HT1080 (cell line): ENCODE measurements at places on chromosomes 16 and 17. TPM values are rescaled to one million over a fixed set of nuclear protein-coding genes. Genes with fewer than 3 reads are reported as not detected.
A peak's percentile ranks its signal among the peaks of the same experiment; 100 is the strongest.

MYO1C gene
- 50.6 and 61.0 TPM in 2 replicates for total RNA-seq

DNA sequence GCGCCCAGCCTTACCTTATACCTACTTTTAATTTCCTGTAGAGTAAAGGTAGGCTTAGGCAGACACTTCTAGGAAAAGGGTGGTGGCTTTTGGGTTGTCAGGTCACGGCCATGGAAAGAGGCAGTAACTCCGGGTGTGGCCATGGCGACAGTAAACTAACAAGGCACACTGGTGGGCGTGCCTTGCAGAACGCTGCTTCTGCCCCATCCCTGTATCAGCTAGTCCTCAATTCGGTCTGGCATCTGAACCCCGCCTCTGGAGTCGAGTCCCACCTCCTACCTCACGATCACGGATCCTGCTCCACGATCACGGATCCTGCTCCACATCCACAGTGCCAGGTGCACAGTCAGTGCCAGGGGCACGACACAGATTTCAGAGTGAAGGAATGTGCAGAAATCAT, 5.6 kb downstream of the ADCY9 start:
- no peak for DNase-seq

DNA sequence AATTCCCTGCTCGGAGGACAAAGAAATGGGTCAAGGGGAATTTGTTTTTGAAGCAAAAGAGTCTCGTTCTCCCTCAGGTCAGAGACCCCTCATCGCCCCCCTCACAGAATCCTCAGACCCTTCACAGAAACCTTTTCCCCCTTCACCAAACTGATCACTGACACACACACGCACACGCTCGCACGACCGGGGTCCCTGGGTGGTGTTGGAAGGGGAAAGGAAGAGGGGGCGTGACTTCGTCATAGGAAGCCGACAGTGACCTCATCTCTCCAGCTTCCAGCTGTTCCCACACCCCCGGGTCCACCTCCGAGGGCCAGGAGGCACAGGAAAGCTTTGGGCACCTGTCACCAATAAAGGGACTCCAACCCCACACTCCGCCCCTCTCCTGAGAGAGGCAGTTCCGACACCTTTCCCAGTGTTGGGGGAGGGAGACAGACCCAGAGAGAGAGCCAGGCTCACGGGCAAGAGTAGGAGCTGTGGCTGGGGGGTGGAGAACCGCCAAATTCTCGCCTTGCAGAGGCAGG, 1.2 kb downstream of the ASGR1 start:
- DNase-seq = no peak

DNA sequence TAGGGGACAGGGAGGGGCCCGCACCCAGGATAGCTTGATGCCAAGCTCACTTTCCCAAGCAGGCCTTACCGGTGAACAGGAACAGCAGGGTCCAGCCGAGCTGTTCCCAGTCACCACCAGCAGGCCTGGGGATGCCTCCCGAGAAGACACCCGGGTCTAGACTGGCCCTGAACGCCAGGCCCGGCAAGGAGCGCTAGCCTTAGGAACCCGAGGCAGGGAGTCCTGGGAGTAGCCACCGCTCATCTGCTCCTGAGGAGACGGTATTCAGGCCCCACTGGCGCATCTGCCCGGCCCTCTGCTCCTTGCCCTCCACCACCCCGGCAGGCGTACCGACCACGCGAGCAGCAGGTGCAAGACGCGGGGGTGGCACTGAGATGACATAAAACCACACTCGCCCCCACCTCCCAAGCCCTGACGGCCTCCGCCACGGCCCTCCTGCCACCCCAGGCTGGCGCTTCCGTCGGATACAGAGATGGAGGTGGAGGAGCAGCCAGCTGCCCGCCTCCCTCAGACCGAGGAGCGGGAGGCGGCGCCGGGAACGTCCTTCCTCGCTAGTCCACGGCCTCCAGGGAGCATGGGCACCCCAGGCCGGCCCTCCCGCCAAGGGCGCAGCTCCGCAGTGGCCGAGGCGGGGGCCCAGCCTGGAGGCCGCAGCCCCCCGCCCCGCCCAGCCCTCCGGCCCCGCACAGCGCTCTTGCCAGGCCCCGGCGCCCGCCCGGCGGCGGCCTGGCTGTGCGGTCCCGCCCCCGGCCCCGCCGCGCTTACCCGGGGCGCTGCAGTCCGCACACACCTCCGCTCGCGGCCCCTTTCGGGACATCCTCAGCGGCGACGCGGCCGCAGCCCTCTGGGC, 661 bp downstream of the GIT1 start:
- no peak for DNase-seq

GRCh38 chr16:21260870-21261791, 17.0 kb downstream of the CRYM start:
- peak; percentile 88 for DNase-seq

GRCh38 chr17:81312624-81313325, 17.7 kb upstream of the SLC38A10 start:
- DNase-seq = no peak

GRCh38 chr16:56245197-56245596, 53.9 kb downstream of the GNAO1 start:
- DNase-seq = peak; percentile 57

GRCh38 chr16:4351880-4352279, 759 bp upstream of the PAM16 start:
- no peak for DNase-seq

DNA sequence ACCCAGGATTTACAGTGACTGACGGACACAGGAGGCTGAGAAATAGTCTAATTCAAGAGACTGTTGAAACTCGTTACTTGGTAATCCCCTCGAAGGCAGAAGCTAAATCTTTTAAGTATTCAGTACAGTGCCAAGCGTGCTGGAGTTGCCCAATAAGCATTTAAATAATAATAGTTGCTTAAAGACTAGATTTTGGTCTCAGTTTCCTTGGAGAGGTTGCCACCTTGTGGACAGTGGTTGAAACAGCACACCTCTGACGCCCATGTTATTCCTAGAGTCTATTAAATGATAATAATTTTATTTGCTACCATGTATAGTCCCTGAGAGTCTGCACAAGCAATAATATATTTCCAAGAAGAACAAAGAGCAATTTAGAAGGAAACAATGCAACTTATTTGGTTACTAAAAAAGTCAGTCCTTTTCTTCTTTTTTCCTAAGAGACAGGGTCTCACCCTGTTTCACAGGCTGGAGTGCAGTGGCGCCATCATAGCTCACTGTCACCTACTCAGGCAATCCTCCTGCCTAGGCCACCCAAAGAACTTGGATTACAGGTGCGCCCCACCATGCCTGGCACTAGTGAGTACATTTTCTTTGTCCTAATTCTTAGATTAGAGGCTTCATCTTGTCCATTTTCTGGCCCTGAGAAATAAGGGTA, 138.0 kb upstream of the NUDT7 start:
- DNase-seq = peak; percentile 71

DNA sequence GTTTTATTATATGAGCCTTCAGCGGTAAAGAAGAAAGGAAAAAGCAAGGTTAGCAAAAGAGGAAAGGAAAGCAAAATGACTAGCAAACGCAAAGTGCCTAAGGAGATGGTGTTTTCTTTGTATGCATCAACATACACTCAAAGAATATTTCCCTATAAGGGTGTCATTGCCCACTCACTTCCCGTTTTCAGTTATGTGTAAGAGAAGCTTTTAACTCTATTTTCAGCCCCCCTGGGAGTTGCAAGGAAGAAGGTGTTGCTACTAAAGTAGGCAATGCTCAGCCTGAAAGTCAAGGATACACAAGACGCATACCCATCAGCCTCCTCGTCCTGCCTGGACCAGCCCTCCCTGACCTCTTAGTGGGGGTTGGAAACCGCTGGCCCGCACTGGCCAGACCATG, 267.7 kb upstream of the ZFHX3 start:
- no peak for DNase-seq

- DNase-seq = peak; percentile 92
Observed at GRCh38 chr17:59093702-59094231, 12.9 kb downstream of the TRIM37 start.

DNA sequence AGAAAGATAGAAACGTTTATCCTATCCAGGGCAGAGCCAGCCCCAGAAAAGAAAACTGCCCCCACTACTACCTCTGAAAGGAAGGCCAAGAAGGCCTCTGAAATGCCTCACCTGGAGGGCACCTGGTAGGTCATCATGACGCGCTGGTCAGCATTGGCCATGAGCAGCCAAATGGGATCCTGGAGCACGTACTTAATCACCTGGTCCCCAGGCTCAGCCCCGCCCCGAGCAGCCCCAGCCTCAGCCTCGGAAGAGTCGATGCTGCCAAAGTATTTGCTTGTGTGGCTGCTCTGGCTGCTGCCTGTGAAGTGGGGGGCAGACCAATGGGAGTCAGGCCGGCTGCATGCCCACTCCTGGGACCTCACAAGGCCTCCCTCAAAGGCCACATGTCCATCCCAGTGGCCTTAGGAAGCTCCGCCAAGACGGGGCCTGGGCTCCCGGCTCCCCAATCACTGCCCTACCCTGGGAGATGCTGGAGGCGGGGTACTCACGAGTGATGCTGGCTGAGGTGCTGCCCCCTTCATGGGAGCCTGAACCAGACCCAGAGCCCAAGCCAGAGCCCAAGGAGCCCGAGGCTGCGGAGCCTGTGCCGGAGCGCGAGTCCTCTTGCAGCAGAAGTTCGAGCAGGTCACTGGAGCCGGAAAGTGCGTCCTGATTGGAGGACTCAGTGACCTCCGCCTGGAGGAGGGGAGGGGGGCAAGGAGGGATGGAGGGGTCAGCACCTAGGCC, 9.9 kb downstream of the PER1 start:
- DNase-seq = no peak

DNA sequence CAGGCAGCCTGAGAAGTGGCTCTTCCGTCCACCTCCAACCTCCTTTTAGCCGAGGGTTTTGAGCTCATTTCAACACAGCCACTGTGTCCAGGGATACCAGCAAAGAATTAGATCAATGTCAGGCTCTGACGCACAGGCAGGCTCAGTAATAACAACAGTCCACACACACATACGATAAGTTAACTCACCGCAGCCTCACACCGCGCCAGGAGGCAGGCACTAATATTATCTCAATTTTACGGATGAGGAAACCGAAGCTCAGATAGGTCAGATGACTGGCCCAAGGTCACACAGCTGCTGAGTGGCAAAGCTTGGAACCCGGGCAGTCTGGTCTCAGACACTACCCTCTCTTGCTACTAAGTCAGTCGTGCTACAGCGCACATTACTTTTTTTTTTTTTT, 22.9 kb downstream of the ABR start:
- DNase-seq = no peak

GRCh38 chr17:79558091-79558900, 52.6 kb downstream of the RBFOX3 start:
- DNase-seq = no peak

MT3 gene
- total RNA-seq = not detected in 2 replicates
